RWPE2 (cell line): ENCODE measurements at places on chromosomes 4 and X.

GRCh38 chr4:153276971-153277370 lies 67.5 kb upstream of the MND1 start:
- no peak for DNase-seq

DNA sequence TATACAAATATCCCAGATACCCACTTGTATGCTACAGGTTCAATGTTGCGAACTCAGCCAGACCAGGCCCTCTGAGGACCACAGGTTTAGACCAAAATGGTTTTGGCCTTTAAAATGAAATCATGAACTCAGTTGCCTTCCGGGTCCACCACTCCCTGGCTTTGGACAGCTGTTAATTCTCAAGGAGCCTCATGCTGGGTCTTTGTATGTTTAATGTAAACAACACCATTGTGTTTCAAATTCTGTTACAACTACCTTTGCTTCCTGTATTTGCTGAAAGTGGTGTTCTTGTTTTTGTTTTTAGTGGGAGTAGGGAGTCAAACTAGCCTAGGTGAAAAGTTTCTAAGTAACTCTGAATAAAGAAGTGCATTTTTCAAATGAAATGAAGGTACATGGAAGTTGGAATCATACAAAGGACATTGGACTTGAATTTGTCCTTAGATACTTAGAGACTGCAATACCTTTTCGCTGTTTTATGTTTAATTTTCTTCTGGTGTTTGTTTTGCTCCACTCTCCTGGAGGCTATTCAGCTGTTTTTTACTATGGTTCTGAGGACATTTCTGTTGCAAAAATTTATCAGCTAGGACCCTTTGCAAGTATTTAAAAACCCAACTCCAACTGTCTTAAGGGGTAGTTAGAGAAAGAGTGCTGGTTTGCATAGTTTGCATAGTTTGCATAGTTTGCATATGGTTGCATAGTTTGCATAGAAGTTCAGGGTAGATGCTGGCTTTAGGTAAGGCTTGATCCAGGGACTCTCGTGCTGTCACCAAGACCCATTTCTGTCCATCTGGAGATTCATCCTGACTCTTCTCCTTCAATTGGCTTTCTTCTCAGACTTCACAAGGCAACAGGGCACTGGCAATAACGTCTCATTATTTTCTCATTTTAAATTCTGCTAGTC lies 70.1 kb downstream of the MID1IP1 start:
- DNase-seq: no peak

DNA sequence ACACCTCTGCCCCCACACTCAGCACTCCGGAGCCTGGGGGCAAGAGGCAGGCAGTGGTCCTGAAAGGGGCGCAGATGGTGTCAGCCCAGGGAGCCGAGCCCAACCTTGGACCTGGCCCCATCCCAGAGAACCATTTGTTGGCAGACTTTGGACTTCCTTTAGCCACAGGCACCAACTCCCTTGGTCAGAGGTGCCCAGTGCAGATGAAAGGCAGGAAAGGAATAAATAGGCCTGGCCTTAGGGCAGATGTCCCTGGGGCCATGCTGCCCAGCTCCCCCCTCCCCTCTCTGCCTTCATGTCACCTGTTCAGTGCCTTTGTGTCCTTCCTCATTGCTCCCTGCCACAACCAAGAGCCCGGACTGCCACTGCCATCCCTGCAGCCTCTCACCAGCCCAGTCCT lies 52.8 kb downstream of the SEL1L3 start:
- no peak for DNase-seq

- no peak for DNase-seq
These were observed 25.5 kb upstream of the KDM5C start for GRCh38 chrX:53250556-53250955.

- DNase-seq: no peak
These were observed 33.0 kb downstream of the SMS start for GRCh38 chrX:21973321-21974010.

DNA sequence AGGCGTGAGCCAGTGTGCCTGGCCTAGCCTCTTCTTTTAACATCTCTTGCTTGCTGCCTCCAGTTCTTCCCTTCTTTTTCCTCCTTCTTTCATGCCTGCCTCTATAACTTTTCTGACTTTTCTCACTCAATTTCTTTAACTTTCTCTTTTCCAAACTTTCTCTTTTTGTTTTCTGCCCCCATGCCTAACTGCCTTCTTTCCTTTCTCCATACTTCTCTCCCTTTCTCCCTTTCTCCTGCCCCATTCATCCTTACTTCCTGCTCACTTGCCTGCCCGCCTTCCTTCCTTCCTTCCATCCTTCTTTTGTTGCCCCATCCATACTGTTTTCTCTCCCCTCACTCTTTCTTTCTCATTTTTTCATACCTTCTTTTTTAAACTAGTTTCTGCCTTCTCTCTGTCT lies 105.2 kb downstream of the RBMX2 start:
- no peak for DNase-seq

DNA sequence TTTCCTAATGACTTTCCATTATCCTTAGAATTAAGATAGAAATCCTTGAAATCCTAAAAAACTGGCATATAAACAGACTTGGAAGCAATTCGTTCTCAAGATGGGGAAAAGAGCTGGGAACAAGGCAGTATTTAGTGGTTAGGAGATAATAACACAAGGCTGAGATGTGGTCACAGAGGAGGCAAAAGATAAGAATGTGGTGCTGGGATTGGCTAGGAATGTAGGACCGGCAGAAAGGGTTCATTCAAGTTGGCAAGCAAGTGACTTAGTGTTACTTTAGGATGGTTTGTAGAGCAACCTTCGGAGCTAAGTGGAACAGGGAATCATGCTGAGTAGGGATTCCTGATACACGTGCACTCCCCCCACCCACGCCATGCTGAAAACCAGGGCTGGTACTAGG lies 121.9 kb upstream of the RPS6KA3 start:
- no peak for DNase-seq

DNA sequence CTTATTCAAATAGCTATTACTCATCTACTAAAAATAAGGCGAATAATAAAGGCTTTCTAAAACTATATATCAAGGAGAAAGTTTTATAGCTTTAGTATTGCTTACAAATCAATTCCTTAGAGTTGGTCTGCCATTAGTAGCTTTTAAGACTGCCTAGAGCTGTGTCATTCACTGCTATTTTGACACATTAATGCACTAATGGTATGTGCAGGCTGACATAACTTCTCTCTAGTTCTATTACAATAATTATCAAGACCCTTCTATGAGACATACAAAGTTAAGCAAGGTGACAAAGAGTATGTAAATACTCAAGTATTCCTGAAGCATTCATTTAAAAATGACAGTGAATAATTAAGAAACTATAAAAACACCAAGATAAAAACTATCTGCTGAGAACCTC lies 625.3 kb downstream of the STPG2 start:
- no peak for DNase-seq

GRCh38 chr4:7854697-7855370 lies 84.8 kb downstream of the AFAP1 start:
- DNase-seq: no peak

DNA sequence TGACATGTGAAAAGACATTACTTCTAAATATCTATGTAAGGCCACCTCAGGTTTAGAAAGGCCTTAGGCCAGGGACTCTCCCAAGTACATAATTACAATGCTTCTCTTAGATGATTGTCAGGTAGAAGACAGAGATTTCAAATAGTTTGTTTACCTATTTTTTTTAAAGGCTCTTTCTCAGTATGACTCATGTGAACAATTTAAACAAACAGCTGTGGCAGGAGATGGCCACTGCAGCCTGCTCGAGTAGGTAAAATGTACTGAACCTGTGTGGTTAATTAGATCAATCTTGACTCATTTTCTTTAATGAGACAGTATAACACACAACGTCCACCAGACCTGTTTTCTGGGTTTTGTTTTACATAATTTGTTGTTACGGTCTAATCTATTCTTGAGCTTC lies 50.2 kb downstream of the LEF1 start:
- no peak for DNase-seq

DNA sequence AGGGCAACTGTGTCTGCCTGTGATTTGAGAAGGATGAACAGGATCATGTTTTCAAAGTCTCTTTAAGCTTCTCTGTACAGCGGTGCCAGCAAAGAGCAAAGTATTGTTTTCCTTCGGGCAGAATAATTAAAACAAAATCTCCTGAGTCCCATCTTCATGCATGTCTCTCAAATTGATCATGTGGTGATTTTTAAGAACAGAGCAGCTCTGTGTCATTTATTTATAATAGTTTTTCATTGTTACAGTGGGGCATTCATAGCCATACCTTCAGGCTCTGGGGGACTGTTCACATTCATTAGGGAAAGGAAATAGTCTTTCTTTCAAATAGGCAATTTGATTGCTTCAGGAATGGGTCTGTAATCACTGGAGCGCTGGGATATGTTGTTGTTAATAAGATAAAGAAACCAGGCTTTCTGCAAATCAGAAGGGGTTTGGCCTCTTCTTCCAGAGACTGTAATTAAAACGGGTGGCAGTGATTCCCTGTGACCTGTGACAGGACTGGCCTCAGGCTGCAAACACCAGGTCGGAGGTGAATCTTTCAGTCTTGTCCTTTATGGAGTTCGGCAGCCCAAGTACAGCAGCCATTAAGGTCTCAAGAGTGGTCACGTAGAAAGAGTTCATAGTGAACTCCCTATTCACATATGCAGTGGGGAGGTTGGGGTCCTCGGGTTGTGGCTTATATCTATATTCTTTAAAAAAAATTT lies 29.3 kb upstream of the CBR4 start:
- no peak for DNase-seq

- no peak for DNase-seq
These were observed 55.4 kb downstream of the NOP14 start for GRCh38 chr4:2907706-2908293.

- DNase-seq: no peak
These were observed 69.2 kb downstream of the PHKA1 start for GRCh38 chrX:72644946-72645345.

DNA sequence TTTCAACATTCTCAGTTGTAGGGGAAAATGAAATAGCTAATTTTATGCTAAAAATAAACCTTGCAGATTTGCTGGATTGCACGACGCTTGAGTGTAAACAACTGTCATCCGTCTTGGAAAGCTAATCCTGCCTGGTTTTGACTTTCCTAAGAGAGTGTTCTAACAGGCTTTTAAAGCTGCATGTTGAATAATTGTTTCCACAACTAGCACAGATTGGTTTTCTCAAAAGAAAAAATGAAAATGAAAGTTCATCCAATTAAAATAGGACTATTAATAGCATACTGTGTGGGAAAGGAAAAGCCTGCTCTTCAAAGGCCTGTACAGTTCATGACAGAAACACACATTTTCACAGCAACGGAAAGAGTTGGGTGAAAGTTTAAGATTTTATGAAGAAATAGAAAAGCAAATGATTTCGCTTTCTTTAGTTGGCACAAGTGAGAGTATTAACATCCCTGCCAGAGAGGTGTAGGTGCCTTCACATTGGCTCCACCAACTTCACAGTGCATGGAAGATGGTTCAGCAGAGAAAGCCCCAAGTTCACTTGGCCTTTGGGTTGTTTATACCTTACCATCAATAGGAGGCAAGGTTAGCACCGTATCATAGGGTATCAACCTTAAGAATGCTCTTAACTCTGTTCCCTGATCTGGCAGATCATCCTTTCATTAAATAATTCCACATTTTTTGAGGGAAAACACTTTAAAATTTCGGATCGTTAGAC lies 140.0 kb upstream of the GUCY1A1 start:
- DNase-seq: no peak

GRCh38 chrX:3711331-3711917 lies 2.0 kb downstream of the PRKX start:
- no peak for DNase-seq

GRCh38 chr4:46385946-46386345 lies 4.0 kb downstream of the GABRA2 start:
- DNase-seq: no peak

DNA sequence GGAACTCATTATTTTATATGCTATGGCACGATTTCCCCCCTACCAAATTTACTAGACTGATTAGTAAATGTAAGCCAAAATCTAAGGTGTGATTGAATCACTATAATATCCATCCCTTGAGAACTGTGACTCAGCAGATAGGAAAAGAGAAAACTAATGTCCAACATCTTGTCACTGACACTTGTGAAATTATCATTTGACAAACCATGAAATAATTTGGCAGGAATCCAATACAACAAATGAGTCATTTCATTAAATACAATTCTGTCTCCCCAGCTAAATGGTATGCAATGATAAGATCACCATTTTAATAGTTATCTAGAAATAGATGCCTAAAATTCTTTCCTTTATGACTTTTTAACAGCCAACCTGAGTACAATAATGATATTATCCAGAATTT lies 462.3 kb downstream of the DMD start:
- DNase-seq: no peak

DNA sequence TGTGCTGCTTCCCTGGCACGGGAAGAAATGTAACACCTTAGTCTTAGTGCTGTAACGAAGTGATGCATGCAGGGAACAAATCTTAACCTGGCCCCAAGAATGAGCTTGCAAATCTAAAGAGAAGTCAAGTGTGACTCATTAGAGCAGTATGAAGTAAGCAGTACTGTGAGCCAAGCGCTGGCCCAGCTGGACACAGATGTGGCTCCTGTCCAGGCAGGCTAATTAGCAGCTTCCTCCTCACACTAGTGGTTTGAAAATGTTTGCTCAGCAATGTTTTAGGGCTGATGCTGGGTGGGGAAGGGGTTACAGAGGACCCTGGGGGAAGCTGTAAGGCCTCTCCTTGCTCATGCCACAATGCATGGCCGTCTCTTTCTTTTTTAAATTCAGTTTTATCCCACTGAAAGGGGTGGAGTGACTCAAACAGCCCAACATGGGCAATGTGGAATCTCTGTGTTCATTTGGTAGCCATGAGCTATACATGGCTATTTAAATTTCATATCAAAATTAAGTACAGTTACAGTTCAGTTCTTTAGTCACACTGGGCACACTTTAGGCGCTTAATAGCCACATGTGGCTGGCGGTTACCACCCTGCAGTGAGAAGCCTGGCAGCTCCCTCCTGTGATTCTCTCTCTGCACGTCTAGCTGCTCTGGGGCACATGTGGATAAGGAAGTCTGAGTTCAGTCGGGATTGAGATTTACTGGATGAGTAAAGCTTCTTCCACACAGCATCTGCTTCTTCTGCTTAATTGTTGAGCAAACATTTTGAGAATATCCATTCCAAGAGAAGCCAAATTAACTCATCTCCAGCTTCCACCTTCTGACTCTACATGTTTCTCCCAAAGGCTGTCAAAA lies 48.8 kb downstream of the MAP7D2 start:
- peak; percentile 58 for DNase-seq

DNA sequence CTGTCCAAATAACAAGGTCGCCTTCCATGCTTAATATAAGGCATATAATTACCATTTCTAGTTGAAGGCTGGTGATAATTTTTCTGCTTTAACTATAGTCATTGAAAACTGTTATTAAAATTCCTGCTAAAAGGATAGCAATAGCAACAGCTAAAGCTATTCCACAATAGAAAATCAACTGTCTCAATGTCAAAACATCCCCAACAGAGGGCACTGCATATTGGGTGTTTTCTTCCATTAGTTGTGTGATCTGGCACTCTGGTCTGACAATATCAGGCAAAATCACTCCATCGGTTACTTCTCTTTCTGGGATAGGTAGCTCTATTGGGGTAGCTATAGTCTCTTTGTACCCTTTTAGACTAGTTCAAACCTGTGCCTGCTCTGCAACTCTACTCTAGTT lies 53.5 kb downstream of the TMPRSS11F start:
- DNase-seq: no peak
